Activated T-helper 1 cell treated with anti-CD3 and anti-CD28 coated beads, Interleukin-2, amount 50 U/mL, for 16 hours (primary cell): ENCODE measurements at places on chromosomes 4 and X.

GRCh38 chr4:130424211-130424610 is 1328.3 kb downstream of the C4orf33 start:
- no peak for DNase-seq

GRCh38 chr4:17760626-17761025 is 20.8 kb downstream of the FAM184B start:
- no peak for DNase-seq

DNA sequence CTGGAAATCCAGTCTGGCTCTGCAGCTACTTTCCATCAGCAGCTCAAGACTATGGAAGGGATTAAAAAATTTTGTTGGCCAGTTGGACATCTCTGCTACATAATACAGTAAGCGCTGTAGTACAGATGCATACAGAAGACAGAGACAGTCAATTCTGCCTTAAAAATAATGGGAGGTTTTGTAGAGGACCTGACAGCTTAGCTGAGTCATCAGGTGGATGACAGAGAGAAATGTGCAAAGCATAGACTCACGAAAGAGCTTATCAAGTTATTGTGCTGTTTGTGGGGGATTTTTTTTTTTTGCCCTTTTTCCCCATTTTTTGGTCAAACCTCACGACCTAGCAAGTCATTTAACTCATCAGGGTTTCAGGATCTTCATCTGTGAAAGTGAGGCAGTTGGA is 149.0 kb upstream of the SCML1 start:
- no peak for DNase-seq

- no peak for DNase-seq
Measured at GRCh38 chrX:101357166-101357795, 8.7 kb upstream of the TIMM8A start.

DNA sequence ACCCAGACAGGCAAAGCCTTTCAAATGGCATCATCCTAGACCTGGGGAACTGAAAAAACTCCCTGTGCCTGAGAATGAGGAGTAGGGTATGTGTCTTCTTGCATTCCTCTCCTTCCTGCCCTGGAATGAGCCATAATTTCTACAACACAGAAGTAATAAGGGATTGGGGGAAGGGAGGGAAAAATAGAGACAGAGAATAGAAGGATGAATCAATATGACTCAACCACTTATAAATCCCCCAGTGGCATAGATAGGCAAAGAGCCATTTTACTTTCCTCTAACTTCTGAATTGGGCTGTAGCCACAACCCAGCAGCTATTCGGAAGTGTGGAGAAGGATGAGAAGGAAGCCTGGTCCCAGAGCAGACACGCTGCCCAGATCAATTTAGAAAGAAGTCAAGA is 99.9 kb downstream of the NHS start:
- DNase-seq: no peak
